ENCODE measurements at places on chromosomes 16 and 17.

DNA sequence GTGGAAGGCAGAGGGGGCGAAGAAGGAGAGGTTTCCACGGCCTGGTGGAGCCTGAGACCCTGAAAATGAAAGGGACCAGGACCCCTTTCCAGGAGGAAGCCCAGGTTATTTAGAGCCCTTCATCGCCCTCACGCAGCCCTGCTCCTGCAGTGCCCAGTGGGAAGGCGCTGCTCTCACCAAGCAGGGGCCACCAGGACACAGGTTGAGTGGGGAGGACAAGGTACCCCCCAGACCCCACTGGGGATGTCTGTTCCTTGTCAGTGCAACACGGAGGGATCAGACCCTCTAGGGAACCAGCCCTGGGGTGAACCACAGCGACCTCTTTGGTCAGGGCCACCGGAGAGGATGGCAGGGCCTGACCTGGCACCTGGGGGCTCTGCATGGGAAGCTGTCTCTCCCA lies 163.9 kb downstream of the C16orf95 start:
- no peak for DNase-seq

GRCh38 chr17:82465023-82465603 lies 6.6 kb downstream of the NARF start:
- no peak for DNase-seq

GRCh38 chr16:2273931-2274330 lies 6.0 kb upstream of the RNPS1 start:
- no peak for DNase-seq

DNA sequence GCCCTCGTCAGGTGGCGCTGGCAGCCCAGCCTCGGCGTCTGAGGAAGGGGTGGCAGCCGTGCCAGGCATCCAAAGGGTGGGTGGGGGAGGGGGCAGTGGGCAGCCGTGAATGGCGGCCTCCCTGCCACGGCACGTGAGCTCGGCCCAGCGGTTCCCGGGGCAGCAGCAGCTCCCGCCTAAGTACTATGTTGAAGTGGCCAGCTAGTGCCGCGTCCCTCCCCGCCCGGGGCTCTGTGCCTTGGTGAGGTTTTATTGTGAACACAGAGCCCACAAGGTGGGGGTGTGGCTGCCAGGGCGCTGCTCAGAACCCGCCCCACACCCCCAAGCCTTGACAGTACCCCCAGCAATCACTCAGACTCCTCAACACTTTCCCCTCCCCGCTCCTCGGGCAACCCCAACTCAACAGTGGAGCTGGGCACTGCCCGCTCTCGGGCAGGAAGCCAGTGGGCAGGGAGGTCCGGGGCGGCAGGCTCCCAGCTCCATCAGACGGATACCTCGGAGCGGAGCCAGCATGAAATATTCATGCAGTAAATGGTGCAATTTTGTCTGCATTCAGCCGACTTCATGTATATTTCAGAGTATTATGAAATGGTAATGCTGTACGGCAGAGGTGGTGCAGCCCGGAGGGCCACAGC lies 80.4 kb downstream of the ENGASE start:
- DNase-seq = peak; percentile 81

DNA sequence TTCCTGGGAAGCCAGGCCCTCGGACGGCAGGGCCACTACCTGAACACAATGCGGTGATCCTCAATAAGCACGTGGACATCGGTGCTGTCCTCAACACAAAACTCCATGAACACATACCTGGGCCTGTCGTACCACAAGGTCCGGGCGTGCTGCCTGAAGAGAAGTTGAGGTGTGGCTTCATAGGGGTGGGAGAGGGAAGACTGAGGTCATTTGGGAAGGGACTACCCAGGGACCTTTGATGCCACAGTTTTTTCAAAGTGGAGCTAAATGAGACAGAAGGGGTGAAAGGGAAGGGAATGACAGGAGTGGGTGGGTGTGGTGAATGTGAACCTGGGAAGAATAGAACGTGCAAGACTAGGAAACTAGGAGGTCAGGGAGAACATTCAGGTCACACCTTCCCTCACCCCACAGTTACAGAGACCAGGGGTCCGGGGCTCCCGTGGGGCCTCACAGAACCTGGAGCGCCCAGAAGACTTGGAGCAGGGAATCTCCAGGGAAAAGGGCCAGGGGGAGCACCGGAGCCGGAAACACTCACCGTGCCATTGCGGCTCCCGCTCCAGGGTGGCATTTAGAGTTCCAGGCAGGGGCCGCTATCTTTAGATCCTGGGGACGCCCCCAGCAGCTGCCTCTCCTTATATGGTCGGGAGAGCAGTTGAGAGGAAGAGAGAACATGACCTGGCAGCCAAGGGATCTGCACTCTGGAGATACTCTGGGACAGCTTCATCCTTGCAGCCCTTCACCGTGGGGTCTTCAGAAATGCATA lies at the start of gene PTGES3L:
Gene PTGES3L, minus strand, starts transcription at position 570 of the 763 bp plus-strand sequence. Its CDS starts 27 bp downstream, at position 543.
- DNase-seq = peak; percentile 71

GRCh38 chr17:67679225-67679624 lies 38.5 kb upstream of the NOL11 start:
- DNase-seq = no peak

DNA sequence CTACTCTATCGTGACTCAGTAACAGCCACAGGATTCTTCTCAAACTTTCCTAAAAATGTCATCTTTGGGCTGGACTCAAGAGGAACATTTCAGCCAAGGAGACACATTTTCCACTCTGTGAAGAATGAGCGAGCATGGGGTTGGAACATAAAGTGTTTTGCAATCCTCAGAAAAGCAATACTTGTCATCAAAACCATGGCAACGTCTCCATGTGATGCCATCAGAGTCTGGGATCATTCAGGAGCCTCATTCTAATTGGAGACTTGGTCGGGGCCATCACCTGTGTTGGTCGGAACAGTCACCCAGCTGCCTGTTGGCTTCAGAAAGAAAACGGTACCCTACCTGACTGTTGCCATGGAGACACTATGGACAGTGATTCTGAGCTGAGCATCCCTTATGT lies 25.5 kb downstream of the MYOCD start:
- DNase-seq = peak; percentile 80

Measured in brain (organoid and tissue), 16 donors.